ENCODE measurements at places on chromosomes 16 and 17.

GRCh38 chr17:33987162-33987561, 267.9 kb upstream of the CCL2 start:
- no peak for DNase-seq

GRCh38 chr17:43349142-43349541, 49.7 kb upstream of the ARL4D start:
- no peak for DNase-seq

GRCh38 chr17:2903193-2903974, 107.1 kb downstream of the RAP1GAP2 start:
- no peak for DNase-seq

- no peak for DNase-seq
Observed at GRCh38 chr16:71249399-71249798, 18.9 kb upstream of the HYDIN start.
